ENCODE measurements at places on chromosomes 2 and 18.

DNA sequence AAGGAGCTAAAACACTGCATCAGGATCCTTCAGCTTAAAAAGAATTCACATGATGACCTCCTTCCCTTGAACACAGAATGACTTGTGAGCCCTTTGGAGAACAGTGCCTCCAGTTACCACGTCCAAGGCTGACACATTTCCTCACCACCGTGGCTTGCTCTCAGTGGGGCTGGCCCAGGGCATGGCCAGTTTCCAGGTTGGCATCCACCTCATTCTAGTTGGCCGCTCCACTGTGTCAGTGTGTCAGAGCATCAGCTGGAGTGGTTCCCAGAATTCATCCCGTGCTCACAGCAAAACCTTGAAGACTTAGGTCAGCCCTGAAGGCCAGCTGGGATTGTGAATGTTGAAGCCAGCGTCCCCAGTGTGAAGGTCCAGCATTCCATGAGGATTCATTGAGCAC is 158.5 kb downstream of the INSIG2 start:
- no peak for DNase-seq

DNA sequence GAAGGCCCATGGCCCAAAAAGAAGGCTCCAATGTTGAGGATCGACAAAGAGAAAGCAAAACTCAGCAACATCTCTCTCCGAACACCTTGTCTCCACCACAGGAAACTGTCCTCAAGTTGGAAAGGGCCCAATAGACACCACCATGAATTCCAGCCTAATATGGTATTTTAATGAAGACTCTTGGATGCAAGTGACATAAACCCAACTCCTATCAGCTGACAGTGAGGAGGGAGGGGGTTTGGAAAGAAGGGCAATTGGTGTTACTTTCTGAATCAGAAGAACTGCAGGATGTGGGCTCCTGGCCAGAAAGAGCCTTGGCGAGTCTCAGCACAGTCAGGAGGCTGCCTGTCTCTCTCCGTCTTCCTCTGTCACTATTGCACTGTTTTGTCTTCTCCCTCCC is 40.3 kb upstream of the SIGLEC15 start:
- peak; percentile 23 for DNase-seq

DNA sequence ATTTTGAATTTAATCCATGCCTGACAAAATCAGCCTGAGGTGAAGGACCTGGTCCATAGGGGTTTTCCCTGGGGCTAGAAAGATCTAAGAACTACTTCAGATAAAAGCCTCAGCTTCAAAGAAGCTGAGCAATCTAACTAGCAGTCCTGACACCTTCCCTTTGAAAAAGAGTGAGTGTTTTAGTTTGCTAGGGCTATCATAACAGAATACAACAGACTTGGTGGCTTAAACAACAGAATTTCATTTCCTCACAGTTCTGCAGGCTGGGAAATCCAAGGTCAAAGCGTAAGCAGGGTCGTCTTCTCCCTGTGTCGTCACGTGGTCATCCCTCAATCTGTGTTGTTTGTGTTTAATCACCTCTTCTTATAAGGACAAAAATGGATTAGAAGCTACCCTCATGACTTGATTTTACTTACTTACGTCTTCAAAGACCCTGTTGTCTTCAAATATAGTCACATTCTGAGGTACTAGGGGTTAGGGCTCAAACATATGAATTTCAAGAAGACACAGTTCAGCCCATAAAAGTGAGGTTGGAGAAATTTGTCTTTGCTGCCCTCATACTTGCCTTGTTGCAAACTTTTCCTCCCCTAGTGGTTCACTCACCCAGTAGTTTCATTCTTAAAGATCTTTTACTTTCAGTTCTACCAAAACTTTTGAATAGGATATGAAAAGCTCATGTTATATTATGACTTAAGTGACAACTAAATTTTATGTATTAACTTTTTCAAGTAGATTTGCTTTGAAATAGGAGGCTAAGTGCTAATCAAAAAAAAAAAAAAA is 673.8 kb downstream of the ARHGAP15 start:
- DNase-seq, result no peak

GRCh38 chr18:4293337-4293736 is 161.8 kb downstream of the DLGAP1 start:
- DNase-seq, result no peak

DNA sequence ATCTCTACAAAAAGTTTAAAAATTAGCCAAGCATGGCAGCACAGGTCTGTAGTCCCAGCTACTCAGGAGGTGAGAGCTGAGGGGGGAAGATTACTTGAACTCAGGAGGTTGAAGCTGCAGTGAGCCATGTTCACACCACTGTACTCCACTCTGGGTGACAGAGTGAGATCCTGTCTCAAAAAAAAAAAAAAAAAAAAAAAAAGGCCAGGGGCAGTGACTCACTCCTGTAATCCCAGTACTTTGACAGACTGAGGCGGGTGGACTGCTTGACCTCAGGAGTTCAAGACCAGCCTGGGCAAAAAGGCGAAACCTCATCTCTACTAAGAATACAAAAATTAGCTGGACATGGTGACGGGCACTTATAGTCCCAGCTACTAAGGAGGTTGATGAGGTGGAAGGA is 37.0 kb downstream of the PUM2 start:
- DNase-seq, result no peak

DNA sequence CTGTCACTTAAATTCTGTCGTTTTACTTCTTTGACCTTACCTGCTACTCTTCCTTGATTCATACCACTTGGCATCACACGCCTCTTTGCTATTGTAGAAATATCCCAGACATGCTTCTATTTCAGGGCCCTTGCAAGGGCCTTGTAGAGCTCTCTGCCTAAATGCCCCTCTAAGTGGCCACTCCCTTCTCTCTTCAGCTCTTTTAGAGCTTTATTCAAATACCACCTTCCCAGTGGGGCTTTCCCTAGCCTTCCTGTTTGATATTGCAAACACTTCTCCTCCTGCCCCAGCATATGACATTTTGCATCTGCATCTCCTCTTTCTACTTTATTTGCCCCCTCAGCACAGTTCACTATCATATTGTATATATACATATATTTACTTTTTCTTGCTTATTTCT is 54.0 kb downstream of the PELI1 start:
- DNase-seq, result no peak

GRCh38 chr18:62526098-62527025 is 3.5 kb downstream of the ZCCHC2 start:
- DNase-seq, result peak; percentile 27

DNA sequence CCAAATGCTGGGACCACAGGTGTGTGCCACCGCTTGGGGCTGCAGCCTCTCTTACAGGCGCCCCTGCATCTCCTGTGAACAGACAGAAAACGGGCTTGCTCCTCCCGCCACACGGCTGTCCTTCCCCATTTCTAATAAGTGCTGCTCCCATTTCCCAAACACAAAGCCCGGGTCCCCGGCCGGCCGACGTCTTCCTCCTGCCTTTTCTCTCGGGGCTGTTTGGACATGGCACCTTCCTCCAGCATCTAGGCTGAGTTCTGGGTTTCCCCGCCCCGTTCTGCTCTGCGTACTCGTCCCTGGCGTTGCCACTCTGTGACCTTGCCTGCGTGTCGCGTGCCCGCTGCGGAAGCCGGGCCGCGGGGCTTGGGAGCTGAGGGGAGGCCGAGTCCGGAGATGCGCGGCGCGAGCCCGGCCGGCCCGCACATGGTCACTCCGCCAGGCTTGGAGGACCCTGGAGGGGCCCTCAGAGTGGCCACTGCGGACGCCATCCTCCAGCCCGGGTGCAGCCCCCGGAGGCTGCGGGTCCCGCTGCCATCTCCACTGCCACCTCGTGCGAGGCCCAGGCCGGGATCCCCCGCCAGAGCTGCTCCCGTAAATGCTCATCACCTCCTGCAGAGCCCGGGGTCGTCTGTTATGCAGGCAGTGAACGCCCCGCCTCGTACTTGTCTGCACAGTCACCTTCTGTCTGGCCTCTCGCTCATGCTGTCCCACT is 26.3 kb downstream of the PRELID3A start:
- no peak for DNase-seq

DNA sequence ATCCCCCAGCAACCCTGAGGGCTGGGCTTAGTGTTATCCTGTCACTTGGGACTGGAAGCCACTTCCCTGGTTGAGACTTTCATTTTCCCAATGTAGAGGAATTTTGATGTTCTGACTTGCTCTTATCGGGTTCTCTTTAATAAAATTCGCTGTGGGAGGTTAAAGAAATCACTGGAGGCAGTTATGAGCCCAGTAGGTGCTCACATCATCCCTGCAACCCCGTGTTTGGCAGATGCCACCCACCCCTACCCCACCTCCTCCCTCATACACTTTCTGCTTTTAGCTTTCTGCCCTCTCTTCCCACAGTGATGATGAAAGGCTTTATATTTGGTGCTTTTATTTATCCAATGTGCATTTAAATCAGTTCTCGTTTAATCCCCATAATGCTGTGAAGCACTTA is 106.6 kb downstream of the MAPK4 start:
- no peak for DNase-seq

Data from RPMI8226 (cell line).